ENCODE measurements at places on chromosomes 3 and 15.

DNA sequence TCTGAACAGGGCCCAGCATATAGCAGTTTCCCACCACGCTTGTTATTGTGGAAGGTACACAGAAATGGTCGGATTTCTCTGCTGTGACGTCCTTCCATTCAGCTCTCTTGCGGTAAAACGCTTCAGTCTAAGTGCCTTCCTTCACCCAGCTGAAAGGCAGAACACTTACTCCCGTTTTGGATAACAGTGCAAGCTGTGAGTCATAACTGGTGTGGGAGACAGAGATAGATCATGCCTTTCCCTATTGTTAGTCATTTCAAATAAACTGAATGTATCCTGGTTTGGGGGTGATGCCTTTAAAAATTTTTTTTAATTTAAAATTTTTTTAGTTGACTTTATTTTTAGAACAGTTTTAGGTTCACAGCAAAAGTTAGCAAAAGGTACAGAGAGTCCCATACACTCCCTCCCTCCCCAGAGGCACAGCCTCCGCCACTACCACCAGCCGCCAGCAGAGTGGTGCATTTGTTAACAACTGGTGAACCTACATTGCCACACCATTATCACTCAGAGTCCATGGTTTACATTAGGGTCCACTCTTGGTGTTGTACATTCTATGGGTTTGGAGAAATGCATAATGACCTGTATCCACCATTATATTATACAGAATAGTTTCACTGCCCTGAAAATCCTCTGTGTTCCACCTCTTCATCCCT lies 94.9 kb upstream of the NSMCE3 start:
- no peak for DNase-seq

- no peak for DNase-seq
These were observed 39.8 kb downstream of the PXYLP1 start for GRCh38 chr3:141271279-141272030.

DNA sequence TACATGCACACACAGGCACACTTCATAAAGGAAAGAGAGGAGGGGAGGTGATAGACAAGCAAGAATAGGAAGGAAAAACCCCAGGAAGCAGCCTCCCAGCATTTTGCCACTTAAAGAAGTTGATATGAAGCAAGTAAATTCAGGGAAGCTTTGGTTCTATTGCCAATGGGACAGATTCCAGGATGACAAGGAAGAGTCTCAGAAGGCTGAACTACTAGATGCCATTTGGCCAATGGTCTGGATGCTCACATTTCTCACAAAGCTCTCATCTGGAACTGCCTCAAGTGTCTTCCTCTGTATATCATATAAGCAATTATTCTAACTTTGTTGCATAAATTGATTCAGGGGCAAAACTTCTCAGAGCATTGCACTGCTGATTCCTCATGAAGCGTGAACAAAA lies 78.8 kb upstream of the STRIT1 start:
- no peak for DNase-seq

DNA sequence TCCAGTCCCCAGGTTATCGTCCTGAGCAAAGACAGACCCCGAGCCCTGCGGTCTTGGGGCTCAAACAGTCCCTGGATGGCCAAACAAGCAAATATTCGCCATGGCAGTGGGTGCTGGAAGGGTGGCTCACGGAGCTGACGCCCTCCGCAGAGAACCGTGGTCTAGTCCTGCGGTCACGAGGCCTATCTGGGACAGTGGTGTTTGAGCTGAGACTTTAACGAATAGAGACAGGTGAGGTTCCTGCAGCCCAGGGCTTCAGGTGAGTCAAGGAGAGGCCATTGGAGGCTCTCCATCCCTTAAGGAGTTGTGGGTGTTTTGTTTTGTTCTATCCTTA lies 399 bp upstream of the SUCLG2 start:
- no peak for DNase-seq

GRCh38 chr3:50620420-50620819 lies 3.5 kb downstream of the MAPKAPK3 start:
- peak; percentile 26 for DNase-seq

GRCh38 chr3:101878589-101878988 lies 29.3 kb downstream of the NFKBIZ start:
- no peak for DNase-seq

DNA sequence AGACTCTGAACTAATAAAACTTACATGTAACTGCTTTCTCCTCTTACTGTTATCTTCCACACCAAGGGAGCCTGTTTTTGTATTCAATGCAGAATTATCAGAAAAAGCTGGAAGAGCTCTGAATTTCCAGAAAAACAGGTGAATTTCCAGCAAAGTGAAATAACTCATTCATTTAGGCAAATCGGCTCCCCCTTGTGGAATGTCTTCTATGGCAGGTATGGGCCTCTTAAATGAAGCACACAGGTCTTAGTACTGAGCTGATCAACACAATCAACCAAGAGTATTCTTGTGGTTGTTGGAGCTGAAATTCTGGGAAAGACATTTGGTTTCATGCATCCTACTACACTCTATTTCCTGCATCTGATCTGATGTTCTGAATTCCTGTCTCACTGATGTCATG lies 31.0 kb upstream of the PTPRG start:
- no peak for DNase-seq

DNA sequence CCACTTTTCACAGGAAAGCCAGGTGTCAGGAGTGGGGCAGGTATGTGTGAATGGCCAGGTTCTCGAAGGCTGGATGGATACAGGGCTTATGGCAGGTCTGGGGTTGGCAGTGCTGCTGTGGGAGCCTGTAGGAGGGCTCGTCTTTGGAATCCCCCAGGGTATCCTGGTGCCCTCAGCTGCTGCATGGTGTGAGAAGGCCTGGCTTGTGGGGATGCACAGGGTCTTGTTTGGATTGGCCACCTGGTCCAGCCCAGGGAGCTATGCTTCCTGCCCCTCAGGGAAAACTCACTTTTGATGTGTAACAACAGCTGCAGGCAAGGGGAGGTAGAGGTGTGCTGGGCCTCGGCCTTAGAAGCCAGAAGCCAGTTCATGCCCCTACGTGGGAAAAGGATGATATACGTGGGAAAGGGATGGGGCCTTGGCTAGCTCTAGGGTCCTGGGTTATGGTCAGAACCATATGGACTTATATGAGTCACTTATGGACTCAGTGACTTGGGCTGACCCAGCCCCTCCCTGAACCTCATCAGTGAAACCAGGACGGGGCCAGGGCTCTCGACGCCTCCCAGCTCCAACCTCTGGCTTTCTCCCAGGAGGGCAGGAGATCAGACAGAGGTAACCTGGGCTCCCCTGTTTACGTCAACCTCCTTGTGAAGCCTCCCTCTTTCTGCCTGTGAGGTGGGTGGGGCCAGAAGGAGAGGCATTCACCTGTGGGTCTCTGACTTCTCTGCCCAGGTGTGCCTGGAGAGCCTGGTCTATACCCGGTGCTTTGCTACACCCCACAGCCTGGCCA lies 37.8 kb upstream of the CSPG4 start:
- no peak for DNase-seq

DNA sequence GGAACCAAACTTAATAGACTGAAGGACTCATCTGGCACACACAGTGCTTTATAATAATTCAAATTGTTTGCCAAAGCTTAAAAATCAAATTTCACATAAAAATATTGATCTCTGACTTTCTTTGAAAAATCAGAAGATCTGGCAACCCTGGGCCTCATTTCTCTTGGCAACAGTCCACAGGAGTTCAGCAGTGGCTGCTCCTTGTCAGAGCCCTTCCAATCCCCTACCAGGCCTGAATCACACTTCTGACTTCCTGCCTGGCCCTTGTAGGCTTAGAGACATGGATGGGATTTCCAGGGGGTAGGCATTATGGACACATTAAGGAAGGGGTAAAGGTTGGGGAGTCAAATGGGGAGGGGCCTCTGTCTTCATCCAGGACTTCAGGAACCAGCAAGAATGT lies 55.5 kb downstream of the PLS1 start:
- no peak for DNase-seq

GRCh38 chr15:59170295-59171066 lies 36.2 kb upstream of the LDHAL6B start:
- DNase-seq: peak; percentile 40

DNA sequence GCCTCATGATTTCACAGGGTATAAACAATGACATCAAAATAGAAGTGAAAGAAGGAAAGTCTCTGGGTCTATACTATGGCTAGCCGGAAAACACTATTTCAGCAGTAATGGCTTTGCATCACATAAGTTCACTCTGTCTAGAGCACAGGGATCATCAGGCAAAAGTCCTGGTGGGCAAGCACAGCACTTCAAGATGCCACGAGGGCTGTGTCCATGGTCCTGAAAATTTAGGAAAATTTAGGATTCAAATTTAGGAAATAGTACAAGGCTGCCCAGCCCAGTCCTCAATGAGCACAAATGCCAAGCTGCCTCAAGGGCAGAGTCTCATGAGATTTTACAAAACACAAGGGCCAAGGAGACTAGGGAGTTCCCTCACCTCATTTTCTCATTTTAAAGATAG lies 54.1 kb downstream of the RORA start:
- DNase-seq: no peak

GRCh38 chr15:34019369-34019990 lies 19.5 kb downstream of the AVEN start:
- no peak for DNase-seq

- DNase-seq: no peak
These were observed 334.9 kb downstream of the TBC1D5 start for GRCh38 chr3:17407576-17407975.

DNA sequence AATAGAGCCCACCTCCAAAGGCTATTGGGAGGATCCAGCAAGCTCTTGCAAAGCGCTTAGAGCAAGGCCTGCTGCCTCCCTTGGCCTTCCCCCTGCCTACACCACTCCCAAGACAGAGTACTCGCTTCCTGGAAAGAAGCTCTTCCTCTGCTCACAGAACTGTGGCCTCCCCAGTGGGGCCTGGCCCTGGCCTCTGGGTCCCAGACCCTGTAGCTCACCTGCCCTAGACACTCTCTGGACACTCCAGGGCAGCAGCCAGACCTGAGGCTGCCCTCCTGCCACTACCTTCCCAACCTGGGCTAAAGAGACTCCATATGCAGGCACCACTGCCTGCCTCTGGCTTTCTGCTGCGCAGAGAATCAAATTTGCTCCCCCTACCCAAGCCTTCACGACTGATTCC lies 49.9 kb downstream of the GRIP2 start:
- DNase-seq: no peak

DNA sequence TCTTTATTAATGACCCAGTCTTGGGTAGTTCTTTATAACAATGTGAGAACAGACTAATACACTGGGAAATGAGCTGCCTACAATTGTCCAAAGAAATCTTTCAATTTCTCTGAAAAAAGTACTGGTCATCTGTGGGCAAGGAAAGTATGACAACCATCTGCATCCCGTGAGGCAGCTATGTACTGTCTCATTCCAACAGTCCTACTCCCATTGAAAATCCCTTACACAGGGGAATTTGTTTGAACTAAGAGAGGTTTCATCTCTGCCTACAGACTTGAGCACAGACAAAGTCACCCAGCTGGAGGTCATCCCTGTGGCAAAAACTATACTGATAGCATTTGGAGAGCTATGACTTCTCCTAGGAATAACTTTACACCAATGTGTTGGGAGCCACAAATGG lies 27.1 kb downstream of the SHC4 start:
- no peak for DNase-seq

GRCh38 chr3:127774647-127775046 lies 47.7 kb downstream of the MGLL start:
- DNase-seq: no peak

DNA sequence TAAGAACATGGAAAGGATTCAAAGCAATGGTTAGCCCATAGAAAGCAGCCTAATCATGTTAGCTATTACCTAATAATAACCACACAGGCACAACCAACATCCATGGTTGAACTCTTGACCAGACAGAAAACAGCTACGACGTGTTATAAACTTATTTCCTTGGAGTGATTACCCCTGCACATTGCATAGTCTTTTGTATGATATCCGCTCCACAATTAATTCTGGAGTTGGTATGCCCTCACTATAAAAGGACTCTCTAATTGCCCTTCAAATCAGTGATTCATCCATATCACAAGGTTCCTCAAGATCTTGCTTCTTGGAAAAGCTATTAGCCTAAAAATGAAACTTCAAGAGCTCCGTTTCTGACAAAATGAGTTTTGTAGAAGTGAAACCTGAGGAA lies 117.9 kb downstream of the SYNPR start:
- DNase-seq: no peak

DNA sequence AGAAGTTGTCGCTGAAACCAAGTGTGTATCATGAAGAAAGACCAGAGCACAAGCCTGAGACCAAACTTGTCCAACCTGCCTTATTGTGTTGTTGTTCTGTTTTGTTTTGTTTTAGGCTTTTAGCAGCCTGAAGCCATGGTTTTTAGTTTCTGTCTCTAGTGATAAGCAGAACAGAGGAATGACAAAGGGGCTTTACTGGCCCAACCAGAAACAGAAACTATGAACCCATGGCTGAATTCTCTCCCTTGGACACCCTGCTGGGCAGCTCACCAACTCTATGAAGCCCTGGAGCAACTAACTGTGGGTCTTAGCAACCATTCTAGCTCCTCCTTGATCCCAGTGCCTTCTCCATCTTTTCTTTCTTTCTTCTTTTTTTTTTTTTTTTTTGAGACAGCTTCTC lies 30.3 kb downstream of the HCLS1 start:
- DNase-seq: no peak

GRCh38 chr3:50666837-50667236 lies 7.9 kb upstream of the DOCK3 start:
- no peak for DNase-seq

GRCh38 chr3:112360561-112360960 lies 27.6 kb downstream of the CD200 start:
- DNase-seq: no peak

GRCh38 chr3:52057812-52058495 lies 1.6 kb upstream of the DUSP7 start:
- DNase-seq: no peak

- no peak for DNase-seq
These were observed 194.3 kb downstream of the CBLB start for GRCh38 chr3:105674437-105675065.

DNA sequence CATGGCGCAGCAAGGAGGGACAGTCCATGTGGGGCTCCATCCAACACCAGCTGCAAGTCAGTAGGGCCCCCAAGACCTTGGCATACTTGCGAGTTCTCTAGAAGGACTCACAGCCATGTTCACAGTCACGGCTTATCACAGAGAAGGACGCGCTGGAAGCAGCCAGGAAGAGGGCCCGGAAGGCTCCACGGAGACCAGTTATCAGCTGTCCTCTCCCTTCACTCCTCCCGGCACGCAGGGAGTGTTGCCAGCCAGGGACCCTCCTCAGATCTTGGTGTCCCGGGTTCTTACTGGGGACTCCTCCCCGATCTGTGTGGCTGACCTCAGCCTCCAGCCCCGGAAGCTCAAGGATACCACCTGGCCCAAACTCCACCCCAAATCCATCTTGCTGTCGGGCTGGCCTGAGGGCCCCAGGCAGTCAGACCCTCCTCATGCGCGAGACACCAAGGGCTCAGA lies 68.0 kb downstream of the SLTM start:
- no peak for DNase-seq

DNA sequence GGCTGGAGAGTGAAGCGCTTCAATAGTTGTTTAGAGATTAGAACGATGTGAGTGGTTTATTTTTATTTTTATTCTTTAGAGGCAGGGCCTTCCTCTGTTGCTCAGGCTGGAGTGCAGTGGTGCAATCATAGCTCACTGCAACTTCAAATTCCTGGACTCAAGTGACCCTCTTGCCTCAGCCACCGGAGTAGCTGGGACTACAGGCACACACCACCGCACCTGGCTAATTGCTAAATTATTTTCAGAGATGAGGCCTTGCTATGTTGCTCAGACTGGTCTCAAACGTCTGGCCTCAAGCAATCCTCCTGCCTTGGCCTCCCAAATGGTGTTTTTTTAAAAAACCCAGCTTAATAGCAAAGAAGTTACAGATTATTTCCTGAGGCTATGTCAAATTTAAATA lies 29.0 kb downstream of the PPARG start:
- DNase-seq: no peak
